ENCODE measurements at places on chromosomes 6 and 20. TPM values are rescaled to one million over a fixed set of nuclear protein-coding genes. Genes with fewer than 3 reads are reported as not detected.

- DNase-seq: no peak
Observed at GRCh38 chr20:8244637-8245036, 112.6 kb downstream of the PLCB1 start.

- no peak for DNase-seq
Observed at GRCh38 chr6:7276199-7276524, 36.8 kb downstream of the SSR1 start.

GRCh38 chr6:12459945-12460661 lies 169.9 kb downstream of the EDN1 start:
- DNase-seq: no peak

GRCh38 chr6:26234421-26235301 lies 130.3 kb upstream of the BTN3A2 start:
- DNase-seq: peak; percentile 92

Gene PSORS1C1
- total RNA-seq: 1.8 TPM

DNA sequence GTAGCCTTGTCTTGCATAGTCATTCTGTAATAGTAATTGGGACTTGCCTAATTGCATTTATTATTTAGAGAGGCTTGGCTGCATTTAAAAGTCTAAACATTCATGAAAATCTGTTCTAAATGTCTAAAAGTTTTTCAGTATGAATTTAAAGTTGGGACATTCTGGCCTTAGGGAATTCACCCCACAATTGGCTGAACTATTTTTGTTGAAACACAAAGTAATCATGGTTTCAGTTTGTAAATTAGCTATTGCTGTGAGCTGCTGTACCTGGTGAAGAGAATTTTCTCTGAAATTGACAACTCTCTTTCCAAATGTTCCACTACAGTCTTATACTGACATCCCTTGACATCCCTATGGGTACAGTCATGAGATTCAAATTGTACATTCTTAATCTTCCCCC lies 253.0 kb downstream of the FARS2 start:
- no peak for DNase-seq

DNA sequence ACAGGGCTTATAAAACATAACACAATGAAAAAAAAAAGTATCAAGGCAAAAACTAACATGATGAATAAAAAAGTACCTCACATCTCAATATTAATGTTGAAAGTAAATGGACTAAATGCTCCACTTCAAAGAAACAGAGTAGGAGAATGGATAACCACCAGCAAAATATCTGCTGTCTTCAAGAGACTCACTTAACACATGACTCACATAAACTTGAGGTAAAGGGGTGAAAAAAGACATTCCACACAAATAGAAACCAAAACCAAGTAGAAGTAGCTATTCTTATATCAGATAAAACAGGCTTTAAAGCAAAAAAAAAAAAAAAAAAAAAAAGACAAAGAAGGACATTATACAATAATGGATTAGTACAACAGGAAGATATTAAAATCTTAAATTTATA lies 86.9 kb downstream of the TBC1D32 start:
- no peak for DNase-seq

Measured in Caki2 (cell line).